ENCODE measurements at places on chromosomes 11 and 22.

DNA sequence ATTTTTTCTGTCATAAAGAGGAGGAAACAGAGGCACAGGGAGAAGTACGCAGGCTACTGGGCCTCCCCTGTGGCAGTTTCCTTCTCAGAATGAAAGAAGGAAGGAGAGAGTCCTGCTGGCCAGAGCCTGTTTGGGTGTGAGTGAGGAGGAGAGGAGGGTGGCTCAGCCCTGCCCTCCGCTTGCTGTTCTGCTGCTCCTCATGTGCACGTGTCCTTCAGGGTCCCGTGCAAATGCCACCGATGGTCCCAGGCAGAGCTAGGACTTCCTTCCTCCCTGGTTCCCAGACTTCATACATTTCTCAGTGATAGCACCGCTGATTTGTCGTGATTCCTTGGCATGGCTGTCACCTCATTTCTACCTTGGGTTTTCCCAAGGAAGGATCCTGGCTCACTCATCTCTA is 88.7 kb downstream of the PKNOX2 start:
- DNase-seq = no peak

- DNase-seq = peak; percentile 75
Measured at GRCh38 chr11:2305140-2305778, 3.4 kb downstream of the TSPAN32 start.

DNA sequence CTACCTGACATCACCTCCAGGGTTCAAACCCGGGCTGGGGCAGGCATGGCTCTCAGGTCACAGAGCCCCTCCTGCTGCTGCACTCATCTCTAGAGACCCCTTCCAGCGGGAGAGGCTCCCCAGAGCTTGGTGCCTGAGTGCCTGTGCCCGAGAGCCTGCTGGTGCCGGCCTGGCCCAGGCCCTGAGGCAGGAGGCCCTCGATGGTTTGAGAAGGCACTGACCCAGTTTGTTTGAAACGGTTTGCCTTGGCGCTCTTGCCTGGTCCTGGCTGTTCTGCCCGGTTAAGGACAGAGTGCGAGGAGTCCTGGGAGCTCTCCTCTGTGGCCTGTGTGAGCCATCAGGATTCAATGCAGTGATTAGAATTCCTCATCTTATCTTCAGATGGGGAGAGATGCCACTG is 88.9 kb downstream of the TBC1D22A start:
- no peak for DNase-seq

GRCh38 chr11:125412509-125412908 is 83.6 kb downstream of the FEZ1 start:
- DNase-seq = no peak

DNA sequence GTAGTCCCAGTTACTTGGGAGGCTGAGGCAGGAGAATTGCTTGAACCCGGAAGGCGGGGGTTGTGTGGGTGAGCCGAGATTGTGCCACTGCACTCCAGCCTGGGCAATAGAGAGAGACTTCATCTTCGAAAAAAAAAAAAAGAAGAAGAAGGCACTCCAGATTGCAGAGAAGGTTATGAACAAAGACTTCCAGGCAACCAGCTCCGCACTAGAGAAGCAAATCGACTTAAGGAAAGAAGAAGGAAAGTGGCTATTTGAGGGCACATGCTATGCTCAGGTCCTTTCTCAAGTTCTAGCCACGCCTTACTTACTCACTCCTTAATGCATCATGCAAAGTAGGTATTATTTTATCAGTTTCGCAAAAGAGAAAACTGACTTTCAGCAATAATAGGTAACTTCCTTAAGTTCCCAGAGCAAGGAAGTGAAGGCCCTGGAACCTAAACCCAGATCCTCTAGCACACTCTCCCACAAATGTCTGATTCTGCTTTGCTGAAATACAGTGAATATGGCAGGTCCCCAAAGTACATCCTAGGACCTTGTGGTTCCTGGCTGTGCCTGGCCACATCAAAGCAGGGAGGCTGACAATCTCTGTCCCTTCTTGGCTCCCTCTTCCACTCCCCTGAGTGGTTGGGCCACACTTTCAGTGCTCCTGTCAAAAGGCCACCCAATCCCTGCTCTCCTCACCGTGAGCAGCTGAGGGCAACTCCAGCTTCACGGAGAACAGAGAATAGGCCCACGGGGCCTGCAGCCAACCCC is 14.2 kb downstream of the CD3E start:
- DNase-seq = no peak

DNA sequence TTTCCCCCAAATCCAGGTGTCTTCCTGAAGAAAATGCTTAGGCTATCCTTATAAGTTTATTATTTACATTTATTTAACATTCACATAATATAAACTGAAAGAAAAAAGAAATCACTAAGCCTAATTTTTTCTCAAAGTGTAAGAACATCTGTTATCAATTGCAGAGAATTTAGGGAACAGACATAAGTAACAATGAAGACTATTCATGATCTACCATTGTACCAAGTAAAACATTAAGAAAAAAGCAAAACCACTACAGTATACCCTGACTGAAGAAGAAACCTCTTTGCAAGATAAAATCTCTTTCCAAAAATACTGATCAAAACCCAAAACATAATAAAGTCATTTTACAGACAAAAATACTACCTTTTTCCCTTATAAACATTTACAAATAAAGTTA is 60.5 kb downstream of the NUP98 start:
- DNase-seq = no peak

DNA sequence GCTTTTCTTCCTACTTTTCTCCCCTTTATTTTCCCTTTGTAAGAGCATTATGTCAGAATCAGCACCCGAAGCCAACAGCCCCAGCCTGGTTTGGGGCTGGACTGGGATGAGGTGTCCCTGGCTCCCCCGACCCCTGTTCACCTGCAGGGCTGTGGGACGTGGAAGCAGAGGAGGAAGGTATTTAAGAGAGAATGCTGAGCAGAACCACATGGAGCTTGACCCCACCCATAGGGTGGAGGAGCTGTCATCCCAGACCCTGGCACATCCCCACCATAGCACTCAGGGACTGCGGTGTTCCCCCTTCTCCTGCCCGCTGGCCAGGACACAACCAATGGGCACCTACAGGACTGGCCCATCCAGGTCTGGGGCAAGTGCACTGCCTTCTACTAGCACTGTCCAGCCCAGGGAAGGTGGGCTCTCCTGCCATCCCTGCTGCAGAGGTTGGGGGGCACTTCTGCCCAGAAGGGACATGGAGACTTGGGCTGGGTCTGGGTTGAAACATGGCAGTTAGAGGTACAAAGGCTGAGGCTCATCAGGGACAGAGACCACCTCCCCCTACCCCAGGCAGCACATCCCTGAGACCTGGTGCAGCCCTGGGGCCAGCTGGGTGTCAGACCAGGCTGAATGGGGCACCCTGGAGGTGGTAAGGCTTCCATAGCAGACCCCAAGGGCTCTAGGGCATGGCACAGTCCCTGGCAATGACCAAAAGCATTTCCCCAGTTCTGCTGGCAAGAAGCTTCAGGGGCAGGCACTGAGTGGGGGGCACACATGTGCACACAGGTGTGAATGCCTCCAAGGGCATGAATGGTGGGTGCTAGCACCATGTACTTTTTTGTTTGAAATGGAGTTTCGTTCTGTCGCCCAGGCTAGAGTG is 19.7 kb downstream of the TANGO2 start:
- DNase-seq = no peak

DNA sequence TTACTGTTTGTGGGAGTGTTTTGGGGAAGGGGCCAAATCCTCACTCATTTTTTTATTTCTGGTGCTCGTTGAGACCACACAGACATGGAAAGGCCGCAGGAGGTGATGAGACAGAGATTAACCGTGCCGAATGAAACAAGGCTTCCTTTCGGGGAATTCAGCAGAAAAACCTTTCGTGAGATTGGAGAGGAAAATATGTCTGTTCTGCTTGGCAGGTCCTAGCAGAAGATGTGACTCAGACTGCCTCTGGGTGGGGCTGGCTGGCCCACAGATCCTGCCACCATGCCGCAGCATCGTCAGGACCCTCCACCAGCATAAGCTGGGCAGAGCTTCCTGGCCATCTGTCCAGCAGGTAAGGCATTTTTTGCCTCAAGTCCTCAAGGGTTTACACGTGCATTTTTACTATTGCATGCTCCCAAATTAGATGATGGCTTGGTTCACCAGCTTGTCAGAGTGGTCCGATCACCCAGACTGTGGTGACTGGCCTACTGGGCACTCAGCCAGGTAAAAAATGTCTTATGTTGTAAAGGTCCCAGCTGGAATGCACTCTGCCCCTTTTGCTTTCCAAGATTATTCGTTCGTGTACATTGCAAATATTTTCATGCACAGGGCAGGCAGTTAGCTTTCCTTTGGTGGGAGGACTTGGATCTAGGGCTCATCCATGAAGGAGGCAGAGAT is 1.5 kb downstream of the DDB2 start:
- DNase-seq = peak; percentile 45

DNA sequence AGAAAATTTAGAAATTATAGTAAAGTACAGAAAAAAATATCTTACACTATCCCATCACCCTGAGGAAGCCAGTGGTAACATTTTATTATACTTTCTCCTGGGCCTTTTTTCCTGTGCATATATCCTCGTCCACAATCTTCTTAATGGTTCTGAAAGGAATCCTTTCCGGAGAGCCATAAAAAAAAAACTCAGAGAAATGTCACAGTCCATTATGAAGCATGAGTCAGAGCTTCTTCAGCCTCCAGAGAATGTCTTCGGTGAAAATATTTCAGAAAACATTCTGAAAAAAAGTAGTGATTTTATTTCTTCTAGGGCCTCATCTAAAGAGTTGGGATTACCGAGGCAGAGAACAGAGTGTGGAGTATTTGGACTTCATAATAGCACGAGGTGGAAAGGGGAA is 163.4 kb downstream of the INSC start:
- no peak for DNase-seq
